ENCODE measurements at places on chromosomes 7 and 10.
A peak's percentile ranks its signal among the peaks of the same experiment; 100 is the strongest.

DNA sequence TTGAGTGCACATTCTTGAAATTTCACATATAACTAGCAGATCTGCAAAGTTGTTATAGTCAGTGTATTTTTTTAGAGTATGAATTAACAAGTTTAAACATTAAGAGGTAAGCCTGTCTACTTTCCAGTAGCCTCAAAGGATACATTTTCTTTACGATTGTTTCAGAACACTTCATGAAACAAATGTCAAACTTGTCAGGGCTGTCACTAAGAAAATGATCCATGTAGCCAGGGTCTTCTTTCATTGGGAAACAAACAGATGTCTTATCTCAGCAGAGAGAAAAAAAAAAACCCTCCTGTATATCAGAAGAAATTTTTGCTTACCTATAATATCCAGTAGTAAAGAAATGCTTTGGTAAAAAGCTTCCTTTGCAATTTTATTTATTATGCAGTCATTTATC lies 192.4 kb downstream of the PHF14 start:
- no peak for DNase-seq

DNA sequence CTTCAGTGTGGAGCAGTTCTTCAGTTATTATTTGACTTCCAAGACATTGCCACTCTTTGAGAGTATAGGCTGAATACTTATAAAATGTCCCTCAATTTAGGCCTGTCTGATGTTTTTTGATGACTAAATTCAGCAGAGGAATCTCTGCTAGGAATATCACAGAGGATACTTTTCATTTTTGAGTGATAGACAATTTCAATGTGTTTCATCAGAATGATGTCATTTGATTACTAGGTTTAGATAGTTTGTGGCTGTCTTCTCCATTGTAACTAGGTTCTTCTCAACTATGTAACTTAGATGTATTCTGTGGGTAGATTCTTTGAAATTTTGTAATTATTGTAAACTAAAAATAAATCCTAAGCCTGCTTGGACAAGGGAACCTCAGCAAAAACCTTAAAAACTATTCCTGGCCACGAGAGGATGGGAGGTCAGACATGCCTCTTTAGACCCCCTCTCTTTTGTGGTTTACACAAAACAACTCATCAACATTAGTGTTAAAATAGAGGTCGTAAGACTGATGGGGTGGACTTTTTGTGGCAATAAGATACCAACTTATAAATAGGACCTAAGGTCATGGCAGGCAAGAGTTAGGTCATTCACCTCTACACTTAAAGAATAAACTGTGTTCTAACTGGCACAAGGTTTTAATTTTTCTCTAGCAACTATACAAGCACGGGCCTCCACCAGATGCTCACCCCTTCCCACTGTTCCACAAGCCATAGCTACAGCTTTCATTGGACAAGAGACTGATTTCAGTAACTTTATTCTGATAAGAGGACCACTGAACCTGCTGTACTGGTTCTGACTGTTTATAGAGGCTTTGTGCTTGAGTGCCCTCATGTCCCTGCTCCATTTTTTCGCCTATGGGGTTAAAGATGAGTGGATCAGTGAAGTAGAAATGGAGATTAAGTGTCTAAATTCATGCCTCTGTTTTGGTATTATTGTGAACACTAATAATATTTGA lies 33.7 kb downstream of the CYP2C8 start:
- no peak for DNase-seq

GRCh38 chr7:149254181-149254858 lies 7.7 kb upstream of the ZNF783 start:
- DNase-seq = no peak

DNA sequence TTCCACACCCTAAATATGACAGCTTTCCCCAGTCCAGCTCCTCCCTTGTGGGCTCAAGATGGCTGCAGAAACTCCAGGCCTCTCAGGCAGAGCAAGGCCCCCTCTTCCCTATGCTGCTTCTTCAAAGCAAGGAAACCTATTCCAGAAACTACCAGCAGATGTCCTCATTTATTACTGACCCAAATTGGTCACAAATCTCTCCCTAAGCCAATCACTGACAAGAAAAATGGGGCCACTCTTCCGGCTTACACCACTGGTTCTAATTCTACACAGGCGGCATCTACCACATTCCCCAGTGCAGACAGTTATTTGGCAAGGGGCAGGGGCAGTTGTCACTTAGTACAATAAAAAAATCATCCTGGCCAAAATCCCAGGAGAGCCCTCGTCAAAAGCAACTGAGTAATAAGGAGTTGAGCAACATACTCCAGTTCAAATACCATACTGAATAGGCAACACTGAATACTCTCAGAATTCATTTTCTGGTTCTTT lies 150.4 kb downstream of the SFMBT2 start:
- DNase-seq = peak; percentile 73

DNA sequence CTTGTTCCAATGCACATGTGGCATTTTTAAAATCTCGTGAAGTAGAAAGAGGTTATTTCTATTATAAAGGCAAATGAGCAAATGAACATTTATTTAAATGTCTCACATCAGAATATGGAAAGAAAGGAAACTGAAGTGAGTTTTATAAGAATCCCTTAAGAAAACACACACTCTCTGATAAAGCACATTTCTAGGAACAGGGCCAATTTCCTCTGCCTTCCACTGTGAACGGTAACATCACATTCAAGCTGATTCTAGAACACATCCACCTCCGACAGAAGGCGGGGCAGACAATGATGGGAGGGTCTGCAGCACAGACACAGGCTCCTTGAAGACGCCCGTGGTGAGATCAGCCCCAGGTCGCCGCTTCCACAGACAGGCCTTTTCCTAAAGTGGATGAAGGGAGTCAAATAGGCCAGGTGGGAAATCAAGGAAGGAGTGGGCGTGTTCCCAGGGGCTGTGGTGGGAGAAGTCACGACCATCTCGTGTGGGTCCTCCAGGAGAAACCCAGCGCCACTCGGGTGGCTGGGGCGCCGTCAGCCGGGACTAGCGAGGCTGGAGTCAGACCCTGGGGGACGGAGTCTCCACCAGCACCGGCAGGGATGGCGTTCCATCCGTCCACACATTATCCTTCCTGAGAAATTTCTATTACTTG lies 31.1 kb downstream of the PITRM1 start:
- no peak for DNase-seq

GRCh38 chr7:18860221-18860620 lies 257.2 kb downstream of the TWIST1 start:
- DNase-seq = no peak

- no peak for DNase-seq
Measured at GRCh38 chr10:122557516-122557915, 3.0 kb upstream of the DMBT1 start.

DNA sequence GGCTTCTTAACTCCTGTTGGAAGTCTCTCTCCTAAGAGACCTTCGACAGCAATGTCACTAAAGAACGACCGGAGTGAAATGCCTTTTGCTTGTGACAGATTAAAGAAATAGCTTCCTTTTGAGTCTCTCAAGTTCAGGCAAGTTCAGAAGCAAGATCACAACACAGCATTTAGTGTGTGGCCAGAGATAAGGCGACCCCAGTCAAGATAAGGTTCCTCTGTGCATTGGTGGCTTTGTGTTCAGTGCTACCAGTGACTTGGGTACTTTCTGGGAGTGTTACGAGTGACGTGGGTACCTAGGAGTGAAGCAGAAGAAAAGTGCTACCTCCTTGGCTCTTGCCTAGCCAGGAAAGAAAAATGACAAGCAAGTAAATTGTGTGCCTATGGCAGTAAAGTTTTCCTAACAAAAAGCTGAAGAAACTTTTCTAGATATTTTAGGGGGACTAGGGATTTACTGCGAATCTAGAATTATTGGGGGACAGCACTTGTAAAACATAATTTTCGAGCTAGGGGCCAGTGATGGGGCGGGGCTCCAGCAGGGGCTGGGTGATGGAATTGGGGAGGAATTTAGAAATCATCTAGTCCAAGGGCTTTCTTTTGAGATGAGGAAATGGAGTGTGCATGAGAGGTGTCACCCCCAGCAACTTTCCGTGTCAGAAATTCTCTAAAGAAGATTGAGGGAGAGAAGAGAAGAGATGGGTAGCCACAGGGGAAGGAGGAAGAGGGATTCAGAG lies 191.9 kb upstream of the LYZL2 start:
- peak; percentile 41 for DNase-seq

DNA sequence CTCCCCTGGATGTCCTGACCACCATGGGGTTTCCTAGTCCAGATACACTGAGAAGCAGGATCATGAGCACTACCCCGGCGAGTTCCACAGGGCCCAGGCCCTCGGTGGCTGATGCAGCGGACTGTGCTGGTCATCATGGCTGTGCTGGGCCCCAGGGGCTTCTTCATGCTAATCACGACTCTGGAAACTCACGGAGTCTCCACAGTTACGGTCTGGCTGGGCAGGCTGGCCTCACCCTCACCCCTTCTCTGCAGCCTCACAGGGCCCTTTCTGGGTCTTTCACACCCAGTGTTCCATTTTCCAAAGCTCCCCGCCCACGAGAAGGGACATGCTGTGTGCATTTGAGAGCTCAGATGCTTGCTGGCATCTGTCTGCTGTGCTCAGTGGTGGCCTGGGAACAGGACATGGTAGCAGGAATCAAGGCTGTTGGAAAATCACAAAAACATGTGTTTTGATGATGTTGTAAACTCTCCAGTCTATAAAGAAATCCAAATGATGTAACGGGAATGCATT lies 119.0 kb downstream of the PTPN20 start:
- DNase-seq = peak; percentile 82

GRCh38 chr7:106704000-106704840 lies 43.3 kb upstream of the CCDC71L start:
- DNase-seq = no peak

- no peak for DNase-seq
Measured at GRCh38 chr10:118139321-118139720, 92.6 kb upstream of the RAB11FIP2 start.

DNA sequence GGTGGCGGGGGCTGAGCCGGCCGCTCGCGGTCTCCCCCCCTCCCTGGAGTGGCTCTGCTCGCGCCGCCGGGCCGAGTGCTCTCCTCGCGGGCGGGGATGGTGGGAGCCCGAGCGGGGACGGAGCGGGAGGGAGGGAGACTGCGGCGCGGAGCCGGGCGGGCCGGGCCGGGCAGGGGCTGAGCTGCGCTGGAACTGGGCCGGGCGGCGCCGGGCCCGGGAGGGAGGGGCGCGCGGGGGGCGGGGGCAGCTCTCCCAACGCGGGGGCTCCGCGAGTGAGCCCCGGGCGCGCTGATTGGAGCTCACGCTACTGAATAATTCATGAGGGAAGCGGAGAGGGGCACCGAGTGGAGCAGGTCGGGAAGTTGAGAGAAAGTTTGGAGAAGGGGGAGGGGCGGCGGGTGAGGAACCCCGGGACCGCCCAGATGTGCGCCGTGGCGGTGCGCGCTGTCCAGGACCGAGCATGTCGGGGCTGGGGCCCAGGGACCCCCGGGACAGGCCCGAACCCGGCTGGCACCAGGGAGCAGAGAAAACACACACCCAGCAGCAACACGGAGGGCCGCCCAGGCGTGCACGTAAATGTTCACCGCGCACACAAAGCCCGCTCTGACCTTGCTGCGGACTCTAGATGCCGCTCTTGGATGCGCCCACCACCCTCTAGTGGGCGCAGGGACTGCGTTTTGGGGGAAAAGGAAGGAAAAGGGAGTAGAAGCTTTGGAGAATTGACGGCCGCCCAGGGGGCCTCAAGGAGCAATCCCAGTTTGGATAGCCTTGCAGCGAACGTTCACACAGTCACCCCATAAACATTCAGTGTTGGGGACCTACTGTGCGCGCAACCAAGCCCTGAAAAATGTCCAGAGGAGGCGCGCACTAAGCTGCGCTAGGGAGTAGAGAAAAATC lies at the start of gene EPHB4:
EPHB4 (minus strand) TSS at position 194 of the 897 bp plus-strand sequence. CDS start 493 bp downstream, outside the sequence.
- peak; percentile 83 for DNase-seq

DNA sequence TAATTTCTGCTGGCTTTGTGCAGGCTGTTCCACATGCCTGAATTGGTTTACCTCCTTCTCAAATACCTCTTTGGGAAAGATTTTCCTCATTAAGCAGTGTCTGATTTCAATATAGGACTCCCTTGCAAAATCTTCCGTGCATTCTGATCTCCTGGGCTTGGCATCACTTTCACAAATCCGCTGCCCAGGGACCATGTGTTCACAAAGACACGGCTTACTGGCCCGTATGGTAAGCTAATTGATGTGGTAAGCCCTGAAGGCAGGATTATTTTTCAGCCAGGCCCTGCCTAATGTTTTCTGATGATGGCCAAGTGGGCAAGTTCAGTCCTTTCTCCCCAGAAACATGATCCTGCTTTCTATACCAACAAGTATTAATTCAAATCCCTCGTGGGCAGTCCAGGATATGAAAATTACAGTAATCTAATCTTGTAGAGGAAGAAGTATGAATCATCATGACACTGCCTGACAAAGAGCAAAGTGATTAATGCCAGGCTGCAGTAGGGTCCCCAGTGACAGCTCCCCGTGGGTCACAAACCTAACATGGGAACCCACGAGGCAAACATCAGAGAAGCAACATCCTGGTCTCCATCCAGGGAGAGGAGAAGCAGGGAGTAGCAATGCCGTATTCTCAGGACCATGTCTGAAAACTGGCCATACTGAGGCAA lies 11.6 kb upstream of the SVIL start:
- peak; percentile 83 for DNase-seq

DNA sequence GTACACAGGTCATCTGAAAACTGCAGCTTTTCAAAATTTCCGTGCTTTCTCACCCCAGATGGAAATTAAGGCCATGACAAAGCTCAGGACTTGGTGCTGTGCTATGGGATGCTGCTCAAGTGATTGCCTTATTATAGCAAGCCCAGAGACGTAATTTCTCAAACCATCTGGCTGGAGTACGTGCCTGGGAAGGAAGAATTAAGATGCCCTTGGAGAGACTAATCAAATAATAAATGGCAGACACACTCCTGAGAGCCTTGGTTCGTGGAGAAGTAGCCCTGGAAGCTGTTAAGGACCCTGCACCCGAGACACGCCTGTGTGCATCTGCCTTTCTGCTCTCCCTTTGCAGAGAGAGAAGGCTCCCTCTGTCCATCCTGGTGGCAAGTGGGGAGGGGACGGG lies 38.3 kb upstream of the PRLHR start:
- DNase-seq = no peak

DNA sequence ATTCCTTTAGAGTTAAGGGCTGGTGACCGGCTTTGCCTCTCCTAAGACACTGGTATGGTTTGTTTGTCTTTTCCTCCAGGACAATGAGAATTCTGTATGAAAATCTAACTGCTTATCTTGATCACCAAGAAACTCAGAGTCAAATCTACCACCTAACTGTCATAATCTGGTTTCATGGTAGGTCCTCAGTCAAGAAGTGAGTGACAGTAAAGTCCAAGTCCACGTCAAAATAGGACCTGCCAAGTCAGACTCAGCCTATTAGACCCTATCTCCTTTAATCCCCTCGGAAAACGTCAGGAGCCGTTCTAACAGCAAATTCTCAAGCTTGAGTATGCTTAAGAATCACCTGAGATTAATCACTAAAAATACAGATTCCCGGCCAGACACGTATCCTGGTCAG lies 37.4 kb downstream of the C7orf33 start:
- no peak for DNase-seq

- no peak for DNase-seq
Measured at GRCh38 chr10:29210266-29210868, 78.5 kb upstream of the LYZL1 start.

GRCh38 chr7:34139086-34139485 lies 233.7 kb downstream of the BMPER start:
- DNase-seq = no peak

All from suprapubic skin (tissue), 4 donors.